ENCODE measurements at places on chromosomes 13 and 19. TPM values are rescaled to one million over a fixed set of nuclear protein-coding genes. Genes with fewer than 3 reads are reported as not detected.

GRCh38 chr13:86357106-86357505 lies 557.9 kb upstream of the SLITRK6 start:
- no peak for DNase-seq

GRCh38 chr13:85997587-85997986 lies 198.4 kb upstream of the SLITRK6 start:
- no peak for DNase-seq

The LRRC4B gene
- not detected for polyA plus RNA-seq

GRCh38 chr13:76860706-76861105 lies 25.5 kb downstream of the KCTD12 start:
- DNase-seq, result no peak

DNA sequence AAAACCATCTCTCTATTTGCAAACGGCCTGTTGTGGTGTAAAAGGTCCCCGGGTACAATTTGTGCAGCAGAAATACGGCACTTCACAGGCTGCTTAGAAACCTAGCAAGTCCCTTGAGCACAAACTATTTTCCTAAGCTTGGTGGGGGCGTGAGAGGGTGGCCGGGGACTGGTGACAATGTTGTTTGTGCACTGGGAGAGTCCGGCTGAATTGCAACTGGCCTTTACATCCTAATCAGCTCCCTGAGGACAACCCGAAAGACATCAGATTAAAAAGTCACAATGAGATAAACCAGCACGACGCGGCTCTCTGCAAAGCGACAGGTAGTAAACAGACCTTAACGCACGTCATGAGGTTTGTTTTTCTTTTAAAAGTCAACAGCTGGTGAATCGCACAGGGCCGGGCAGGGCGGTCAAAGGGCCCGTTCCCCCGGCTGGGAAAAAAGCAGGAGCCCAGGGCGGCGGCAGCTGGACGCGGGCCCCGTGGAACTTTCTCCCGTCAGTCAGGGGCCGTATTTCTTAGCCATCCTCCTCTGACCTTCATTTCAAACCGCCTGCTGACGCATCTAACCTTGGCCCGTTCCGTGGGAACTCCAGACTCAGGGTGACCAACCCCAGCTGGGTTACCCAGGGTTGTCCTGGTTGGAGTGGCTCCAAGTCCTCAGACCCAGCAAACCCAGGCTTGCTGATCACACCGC lies 112.3 kb downstream of the GADD45B start:
- DNase-seq, result no peak

GRCh38 chr13:33087091-33087490 lies 70.9 kb downstream of the KL start:
- DNase-seq, result no peak

The LGALS7B gene
- not detected for polyA plus RNA-seq

DNA sequence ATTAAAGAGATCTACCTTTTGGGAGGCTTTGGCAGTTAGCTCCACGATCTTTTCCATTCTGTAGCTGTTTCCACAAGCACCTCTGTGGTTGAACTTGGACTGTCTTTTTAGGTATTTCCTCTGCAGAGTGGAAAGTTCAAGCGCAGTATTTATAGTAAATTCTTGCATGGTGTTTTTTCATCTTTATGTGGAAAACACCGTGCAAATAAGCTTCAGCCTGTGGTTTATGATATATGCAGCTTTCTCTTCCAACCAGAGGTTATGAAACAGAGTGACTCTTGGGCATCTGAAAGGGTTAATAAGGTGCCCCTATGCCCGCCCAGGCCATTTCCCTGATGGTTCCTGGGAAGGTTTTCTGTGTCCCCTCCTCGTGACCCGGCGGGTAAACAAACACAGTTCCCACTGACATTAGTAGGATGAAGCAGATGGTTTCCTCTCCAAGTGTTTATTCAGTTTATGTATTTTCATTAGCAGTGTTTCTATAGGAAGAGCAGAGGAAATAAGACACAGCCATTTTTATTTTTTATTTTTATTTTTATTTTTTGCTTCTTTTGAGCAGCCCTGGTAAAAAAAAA lies 39.7 kb upstream of the RNF113B start:
- no peak for DNase-seq

DNA sequence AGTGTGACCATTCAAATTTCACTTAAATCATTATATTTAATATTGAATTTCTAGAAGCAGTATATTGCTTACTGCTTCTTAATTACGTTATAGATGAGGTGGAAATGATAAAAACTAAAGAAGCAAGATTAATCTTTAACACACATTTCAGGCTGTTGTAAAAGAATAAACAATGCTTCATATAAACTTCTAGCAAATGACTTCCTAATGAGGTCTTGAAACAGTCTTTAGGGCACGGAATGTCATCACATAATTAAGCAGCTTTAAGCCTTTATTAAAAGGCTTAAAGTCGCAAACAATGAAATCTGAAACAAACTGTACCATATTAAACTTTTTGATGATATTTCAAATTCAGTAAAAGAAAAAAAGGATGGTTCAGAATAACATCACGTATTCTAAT lies 1.9 kb downstream of the SLITRK6 start:
- DNase-seq, result no peak

The PLK5 gene
- not detected for polyA plus RNA-seq

DNA sequence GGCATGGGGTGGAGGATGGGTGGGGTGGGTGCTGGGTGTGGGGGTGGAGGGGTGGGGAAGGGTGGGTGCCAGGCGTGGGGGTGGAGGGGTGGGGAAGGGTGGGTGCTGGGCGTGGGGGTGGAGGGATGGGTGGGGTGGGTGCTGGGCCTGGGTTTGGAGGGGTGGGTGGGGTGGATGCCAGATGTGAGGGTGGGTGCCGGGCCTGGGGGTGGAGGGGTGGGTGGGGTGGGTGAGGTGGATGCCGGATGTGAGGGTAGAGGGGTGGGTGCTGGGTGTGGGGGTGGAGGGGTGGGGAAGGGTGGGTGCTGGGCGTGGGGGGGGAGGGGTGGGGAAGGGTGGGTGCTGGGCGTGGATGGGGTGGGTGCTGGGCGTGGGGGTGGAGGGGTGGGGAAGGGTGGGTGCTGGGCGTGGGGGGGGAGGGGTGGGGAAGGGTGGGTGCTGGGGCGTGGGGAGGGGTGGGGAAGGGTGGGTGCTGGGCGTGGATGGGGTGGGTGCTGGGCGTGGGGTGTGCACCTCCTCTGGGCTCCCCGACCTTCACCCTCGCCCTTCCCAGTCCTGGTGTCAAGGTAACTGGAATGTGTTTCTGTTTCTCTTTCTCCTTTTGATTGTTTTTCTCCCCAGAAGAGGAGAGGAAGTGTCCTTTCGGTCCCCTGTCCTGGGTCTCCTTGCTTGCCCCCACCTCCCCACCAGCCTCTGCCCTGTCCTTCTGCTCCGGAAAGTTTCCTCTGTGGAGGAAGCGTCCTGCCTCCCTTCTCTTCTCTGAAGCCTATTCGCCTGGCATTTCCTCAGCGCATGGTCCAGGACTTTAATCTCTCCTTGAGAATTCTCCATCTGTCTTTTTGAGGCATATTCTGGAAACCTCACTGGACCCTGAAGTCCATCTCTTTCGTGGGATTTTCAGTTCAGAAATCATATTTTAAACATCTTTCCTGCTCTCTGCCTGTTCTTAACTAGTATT lies 22.9 kb upstream of the CFAP97D2 start:
- DNase-seq, result no peak

GRCh38 chr13:113383089-113383488 lies 19.2 kb upstream of the GRTP1 start:
- DNase-seq, result no peak

The ZNF544 gene
- 2.2 TPM for polyA plus RNA-seq

- peak; percentile 4 for DNase-seq
These were observed 7.4 kb downstream of the ZNF564 start for GRCh38 chr19:12543855-12544254.

DNA sequence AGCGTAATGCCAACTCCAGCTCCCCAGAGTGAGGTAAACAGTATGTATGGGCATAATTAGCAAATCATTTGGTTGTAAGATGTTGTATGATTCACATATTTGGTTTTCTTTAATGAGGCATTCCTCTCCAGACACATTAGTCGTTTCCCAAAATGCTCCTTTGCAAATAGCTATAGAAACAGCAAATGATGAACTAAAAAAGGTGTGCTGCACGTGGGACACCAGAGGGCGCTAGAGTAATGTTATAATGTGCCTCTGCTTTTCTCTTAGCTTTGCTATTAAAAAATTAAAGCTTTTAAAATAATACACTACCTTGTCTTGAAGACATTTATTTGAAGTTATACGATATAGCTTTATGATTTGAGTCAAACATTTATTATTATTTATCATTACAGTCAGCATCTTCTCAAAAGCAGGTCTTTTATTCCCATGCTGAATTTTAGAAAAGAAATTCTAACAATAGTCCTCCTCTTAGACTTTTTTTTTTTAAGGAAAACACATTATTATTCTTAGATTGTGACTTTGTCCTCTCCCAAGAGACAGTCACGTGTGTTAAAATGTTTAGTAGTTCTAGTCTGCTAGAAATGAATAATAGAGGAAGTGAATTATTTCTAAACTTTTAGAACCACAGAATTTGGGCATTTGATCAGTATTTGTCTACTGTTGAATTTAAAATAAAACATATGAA lies 121.6 kb upstream of the FRY start:
- DNase-seq, result peak; percentile 62

GRCh38 chr13:112781881-112782361 lies 92.1 kb downstream of the ATP11A start:
- no peak for DNase-seq

- peak; percentile 55 for DNase-seq
These were observed 58.7 kb upstream of the KLF5 start for GRCh38 chr13:73000027-73000674.

- DNase-seq, result no peak
These were observed 10.1 kb downstream of the FOSB start for GRCh38 chr19:45477713-45478453.

The ZNF415 gene
- polyA plus RNA-seq, result 0.17 TPM

DNA sequence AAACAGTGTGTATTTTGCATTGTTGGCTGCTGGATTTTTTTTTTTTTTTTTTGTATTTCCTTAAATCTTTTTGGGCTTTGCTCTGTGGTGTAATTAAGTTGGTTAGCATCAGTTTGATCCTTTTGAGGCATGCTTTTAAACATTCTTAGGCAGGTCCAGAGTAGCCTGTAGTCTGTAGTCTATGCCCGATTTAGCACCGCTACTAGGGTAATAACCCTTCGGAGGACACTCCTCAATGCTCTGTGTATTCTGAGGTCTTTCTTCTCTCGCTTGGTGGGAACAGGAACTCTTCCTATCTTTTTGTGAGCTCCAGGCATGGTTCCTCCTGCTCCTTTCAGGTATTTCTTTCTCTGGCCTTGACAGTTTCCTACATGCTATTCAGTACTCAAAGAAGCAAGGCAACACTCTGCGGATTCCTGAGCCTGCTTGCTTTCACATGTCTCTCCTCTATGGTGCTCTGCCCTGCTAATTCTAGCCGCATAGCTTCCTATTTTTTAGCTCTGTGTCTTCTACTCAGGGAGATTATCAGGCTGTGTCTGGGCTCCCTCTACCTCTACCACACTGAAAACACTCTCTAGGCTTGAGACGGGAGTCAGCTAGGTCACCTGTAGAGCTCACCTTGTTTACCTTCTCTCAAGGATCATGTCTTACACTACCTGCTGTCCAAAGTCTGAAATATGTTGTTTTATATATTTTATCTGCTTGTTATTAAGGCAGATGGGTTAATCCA lies 195.1 kb downstream of the NDFIP2 start:
- no peak for DNase-seq

GRCh38 chr19:47002106-47002766 lies 17.4 kb upstream of the NPAS1 start:
- DNase-seq, result no peak

- DNase-seq, result no peak
These were observed 139.9 kb downstream of the ZAR1L start for GRCh38 chr13:32175307-32175706.

The HIPK4 gene
- polyA plus RNA-seq, result not detected

GRCh38 chr19:29644210-29644609 lies 21.1 kb upstream of the PLEKHF1 start:
- no peak for DNase-seq

DNA sequence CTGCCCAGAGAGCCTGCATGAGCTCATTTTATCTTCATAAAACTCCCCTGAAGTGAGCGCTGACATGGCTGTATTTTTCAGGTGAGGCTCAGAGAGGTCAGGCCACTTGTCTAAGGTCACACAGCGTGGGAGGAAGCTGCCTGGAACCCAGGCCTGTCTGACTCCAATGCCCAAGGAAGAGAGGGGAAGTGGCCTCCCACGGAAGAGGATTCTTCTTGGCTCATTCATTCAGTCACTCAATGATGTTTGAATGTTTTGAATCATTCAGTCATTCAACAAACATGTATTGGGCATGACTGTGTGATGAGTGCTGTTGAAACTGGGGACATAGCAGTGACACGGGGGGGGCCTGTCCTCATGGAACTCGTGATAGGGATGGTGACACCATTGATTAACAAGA lies 12.0 kb downstream of the ACTL9 start:
- no peak for DNase-seq

DNA sequence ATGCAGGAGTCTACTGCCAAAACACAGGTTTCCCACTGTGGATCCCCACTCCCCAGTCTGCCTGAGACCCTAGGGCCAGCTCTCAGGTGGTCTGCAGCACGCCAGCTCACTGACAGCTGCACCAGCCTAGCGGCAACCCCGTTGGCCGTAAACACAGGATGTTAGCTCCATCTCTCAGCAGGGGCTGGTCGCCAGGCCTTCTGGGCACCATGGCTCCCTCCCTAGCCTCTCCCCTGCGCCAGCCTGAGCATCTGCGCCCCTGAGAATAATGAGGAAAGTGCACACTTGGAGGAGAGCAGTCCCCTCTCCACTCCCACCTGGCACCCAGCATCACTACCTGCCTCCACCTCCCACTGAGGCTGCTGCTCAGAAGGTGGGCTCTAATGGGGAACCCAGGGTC lies 20.8 kb upstream of the EPHX3 start:
- no peak for DNase-seq

The MBOAT7 gene
- 115 TPM for polyA plus RNA-seq

The ZNF556 gene
- not detected for polyA plus RNA-seq

The AP2S1 gene
- 194 TPM for polyA plus RNA-seq

DNA sequence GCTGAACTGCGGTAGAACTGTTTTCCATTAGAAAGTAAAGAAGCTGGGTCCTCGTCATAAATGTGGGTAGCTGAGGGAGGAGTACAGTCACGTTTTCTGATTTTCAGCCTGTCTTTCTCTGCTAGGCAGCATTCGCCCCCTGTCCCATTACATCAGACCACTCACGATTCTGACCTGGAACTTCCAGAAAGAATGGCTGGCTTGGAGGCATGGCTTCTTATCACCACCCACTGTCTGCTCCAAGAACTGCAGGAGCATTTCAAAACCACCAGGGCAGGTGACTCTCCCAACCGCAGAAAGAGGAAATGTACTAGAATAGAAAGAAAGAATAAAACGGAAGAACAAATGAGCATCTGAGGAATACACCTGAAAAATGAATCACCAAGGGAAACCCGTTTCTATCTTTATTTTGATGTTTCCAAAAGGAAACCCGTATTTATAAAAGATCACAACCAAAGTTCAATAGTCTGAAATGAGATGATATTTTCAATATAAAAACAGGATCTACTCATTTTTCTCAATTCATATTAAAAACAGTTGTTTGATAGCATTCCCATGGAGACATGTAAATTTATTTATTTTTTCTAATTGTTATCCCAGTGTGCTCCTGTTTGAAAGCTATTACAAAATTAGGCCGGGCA lies 22.1 kb upstream of the POMP start:
- peak; percentile 82 for DNase-seq

GRCh38 chr13:113178070-113178895 lies 19.8 kb downstream of the PROZ start:
- DNase-seq, result no peak
